Activated CD4-positive, alpha-beta T cell treated with anti-CD3 and anti-CD28 coated beads, Interleukin-2, amount 50 U/mL, for 24 hours (primary cell): ENCODE measurements at places on chromosomes 5 and 9.

DNA sequence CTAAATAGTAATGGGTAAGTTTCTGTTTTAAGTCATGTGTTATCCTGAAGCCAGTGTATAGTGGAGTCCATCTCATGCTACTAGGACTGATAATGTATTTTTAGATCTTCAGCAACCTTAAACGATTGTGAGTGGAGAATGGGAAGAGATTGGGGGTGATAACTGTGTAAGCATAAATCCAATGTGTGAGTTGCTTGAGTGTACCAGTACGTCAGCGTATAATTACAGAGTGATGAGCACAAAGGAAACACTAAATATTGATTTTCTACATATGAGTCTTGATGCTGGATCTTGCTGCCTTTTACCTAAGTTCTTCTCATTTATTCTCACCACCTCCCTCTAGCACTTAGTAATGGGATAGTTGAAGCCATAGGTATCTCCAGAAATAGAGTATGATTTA lies 16.3 kb upstream of the IZUMO3 start:
- no peak for DNase-seq

- no peak for DNase-seq
These were observed 34.3 kb downstream of the ATPSCKMT start for GRCh38 chr5:10215366-10215765.

GRCh38 chr5:1895739-1896420 lies 13.2 kb upstream of the IRX4 start:
- no peak for DNase-seq

GRCh38 chr9:35395076-35395705 lies 94.7 kb upstream of the RUSC2 start:
- no peak for DNase-seq

- no peak for DNase-seq
These were observed 111.4 kb downstream of the ENC1 start for GRCh38 chr5:74529101-74529500.
